ENCODE measurements at places on chromosomes 1 and 21. TPM values are rescaled to one million over a fixed set of nuclear protein-coding genes. Genes with fewer than 3 reads are reported as not detected.

The PLD5 gene
- not detected for total RNA-seq

The OR2L2 gene
- total RNA-seq, result 0.05 TPM

The DIRAS3 gene
- 0.21 TPM for total RNA-seq

The DISC1 gene
- total RNA-seq, result 1.5 TPM

The SPRR5 gene
- not detected for total RNA-seq

The NEK2 gene
- total RNA-seq, result 21.8 TPM

The GJA9 gene
- not detected for total RNA-seq

The PARK7 gene
- total RNA-seq, result 514 TPM

The L1TD1 gene
- total RNA-seq, result not detected

Data from activated T-helper 2 cell treated with anti-CD3 and anti-CD28 coated beads, Interferon-gamma antibody, Interleukin-2, Interleukin-4, amounts not matched to agents 10 μg/mL and 5 μg/mL and 100 μg/mL, durations not matched to agents 14 hours and 24 hours and 36 hours (primary cell).